Spleen (tissue), 13 donors: ENCODE measurements at places on chromosomes 7 and 10. TPM values are rescaled to one million over a fixed set of nuclear protein-coding genes. Genes with fewer than 3 reads are reported as not detected.

GRCh38 chr7:100407285-100408180 lies 21.0 kb downstream of the ZCWPW1 start:
- H3K27ac ChIP-seq = no peak overlapping the region
- DNase-seq = no peak
- peaks cover 7% of the 10 kb centered on the region for H3K36me3 ChIP-seq
- peaks cover 19% of the 10 kb centered on the region for H3K4me1 ChIP-seq

GRCh38 chr10:86401588-86402282 lies 35.1 kb upstream of the GRID1 start:
- H3K4me3 ChIP-seq = peak overlapping the region; percentile 66
- H3K27me3 ChIP-seq = peaks cover 17% of the 10 kb centered on the region
- no peak for DNase-seq
- no peak overlapping the region for H3K27ac ChIP-seq

DNA sequence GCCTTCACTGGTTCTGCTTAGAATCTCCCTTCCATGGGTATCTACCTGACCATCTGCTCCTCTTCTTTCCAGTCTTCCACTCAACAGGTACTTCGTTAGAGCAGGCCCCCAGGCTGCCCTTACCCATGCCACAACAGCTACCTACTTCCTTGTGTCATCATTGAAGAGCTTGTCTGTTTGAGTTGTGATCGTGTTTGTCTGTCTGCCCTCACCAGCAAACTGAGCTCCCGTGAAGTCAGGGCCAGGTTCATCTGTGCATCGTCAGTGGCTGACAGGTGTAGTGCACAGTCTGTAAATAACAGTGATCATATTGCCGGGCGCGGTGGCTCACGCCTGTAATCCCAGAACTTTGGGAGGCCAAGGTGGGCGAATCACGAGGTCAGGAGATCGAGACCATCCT lies 5.0 kb downstream of the NIPSNAP2 start:
- H3K27me3 ChIP-seq = no peaks in the 10 kb centered on the region
- H3K27ac ChIP-seq = no peak overlapping the region
- no peak for DNase-seq
- H3K4me1 ChIP-seq = peaks cover 11% of the 10 kb centered on the region

DNA sequence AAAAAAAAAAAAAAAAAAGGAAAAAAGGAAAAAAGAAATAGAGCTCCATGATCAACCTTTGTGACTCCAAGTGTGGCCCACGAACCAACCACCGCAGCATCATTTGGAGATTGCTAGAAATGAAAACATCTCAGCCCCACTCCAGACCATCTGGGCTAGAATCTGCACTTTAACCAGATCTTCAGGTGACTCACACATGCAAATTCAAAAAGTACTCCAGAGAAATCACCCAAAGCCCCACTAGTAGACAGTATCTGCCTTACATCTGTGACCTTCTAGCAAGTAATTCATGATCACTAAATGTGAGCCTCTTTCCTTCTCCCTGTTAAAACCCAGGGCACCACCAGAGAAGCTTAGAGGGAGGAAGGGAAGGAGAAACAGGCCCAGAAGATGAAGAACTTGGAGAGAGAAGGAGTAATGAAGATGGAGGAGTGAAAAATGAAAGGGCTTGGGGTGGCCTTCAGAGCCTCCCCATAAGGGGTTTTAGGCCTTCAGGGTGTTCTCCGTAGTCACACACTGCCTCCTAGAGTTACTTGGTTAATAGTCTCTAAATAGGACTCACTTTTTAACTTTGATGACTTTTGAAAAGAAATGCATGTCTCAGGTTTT lies 94.0 kb downstream of the SLC37A3 start:
- no peak overlapping the region for H3K4me3 ChIP-seq
- H3K27ac ChIP-seq = peak overlapping the region; percentile 85
- peaks cover 6% of the 10 kb centered on the region for H3K4me1 ChIP-seq
- no peaks in the 10 kb centered on the region for H3K27me3 ChIP-seq

DNA sequence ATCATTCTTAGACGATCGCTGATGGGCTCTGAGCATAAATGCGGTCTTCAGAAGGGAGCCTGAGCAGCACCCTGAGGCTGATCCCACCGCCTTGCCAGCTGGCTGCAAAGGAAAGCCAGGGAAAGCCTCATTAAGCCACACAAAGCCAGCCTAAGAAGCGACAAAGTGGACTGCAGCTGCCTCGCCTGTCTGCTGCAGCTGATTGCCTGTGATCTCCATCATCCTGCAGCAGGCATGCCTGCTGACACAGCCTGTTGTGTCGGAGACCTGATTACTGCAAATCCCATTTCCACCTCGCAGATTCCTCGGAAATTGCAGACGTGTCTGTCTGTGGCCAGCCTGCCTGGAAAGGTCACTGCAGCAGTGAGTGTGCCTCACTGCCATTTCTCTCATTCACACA lies 1087.0 kb upstream of the AUTS2 start:
- no peak overlapping the region for H3K4me3 ChIP-seq
- no peaks in the 10 kb centered on the region for H3K4me1 ChIP-seq
- H3K27ac ChIP-seq = no peak overlapping the region
- no peaks in the 10 kb centered on the region for H3K27me3 ChIP-seq
- DNase-seq = no peak
- no peaks in the 10 kb centered on the region for H3K36me3 ChIP-seq

GRCh38 chr7:84389242-84389641 lies 194.7 kb upstream of the SEMA3A start:
- no peak overlapping the region for H3K4me3 ChIP-seq
- no peaks in the 10 kb centered on the region for H3K4me1 ChIP-seq
- H3K27ac ChIP-seq = no peak overlapping the region
- no peaks in the 10 kb centered on the region for H3K27me3 ChIP-seq

DNA sequence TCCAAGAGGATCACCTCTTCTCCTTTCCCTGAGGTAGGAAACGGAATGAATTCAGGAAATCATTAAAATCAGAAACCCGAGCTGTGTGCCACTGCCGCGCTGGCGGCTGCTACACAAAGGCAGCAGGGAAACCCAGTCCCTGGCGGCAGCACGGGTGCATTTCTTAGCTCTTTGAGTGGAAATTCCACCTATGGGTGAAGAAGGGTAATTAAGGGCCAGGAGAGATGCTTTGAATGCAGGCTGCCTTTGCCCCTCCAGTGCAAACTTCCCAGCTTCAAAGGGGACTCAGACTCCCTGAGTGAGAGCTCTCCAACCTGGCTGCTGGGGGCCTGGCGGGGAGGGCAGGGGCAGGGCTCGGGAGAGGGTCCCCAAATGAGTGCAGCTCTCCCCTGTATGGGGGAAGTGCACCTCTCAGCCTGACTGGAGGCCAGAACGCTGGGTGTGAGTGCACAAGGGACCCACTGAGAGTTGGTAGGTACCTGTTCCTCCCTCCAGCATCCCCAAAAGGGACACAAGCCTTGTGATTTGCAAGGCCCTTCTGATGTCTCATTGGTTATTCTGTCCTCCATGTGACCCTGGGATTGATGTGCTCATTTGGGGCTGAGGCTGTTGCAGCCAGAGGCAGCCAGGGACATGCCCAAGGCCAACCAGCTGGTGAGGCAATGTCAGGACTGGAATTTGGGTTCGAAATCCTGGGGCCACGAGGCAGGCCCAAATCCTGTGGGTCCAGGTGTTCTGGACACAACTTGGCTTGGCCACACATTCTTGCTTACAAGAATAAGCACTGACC lies 16.3 kb upstream of the ZMIZ1 start:
- H3K36me3 ChIP-seq = no peaks in the 10 kb centered on the region
- peaks cover 48% of the 10 kb centered on the region for H3K4me1 ChIP-seq
- H3K27ac ChIP-seq = no peak overlapping the region
- H3K4me3 ChIP-seq = no peak overlapping the region

DNA sequence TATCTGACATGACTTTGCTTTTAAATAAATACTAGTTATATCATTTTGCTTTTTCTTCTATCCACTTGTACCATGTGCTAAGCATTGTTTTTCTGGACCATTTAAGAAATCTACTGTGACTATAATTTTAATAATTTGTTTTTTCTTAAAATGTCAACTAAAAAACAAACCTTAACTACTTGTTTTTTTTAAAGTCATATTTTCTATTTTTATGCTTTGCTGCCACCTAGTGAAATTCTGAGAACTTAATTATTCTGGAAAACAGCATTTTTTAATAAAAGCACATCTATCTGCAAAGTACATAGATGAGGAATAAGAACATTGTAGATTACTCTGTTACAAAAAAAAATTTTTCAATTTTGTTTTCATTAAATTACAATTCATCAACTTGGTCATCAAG lies 47.4 kb downstream of the ORC5 start:
- no peak for DNase-seq
- H3K27me3 ChIP-seq = no peaks in the 10 kb centered on the region
- no peaks in the 10 kb centered on the region for H3K4me1 ChIP-seq
- no peak overlapping the region for H3K4me3 ChIP-seq

DNA sequence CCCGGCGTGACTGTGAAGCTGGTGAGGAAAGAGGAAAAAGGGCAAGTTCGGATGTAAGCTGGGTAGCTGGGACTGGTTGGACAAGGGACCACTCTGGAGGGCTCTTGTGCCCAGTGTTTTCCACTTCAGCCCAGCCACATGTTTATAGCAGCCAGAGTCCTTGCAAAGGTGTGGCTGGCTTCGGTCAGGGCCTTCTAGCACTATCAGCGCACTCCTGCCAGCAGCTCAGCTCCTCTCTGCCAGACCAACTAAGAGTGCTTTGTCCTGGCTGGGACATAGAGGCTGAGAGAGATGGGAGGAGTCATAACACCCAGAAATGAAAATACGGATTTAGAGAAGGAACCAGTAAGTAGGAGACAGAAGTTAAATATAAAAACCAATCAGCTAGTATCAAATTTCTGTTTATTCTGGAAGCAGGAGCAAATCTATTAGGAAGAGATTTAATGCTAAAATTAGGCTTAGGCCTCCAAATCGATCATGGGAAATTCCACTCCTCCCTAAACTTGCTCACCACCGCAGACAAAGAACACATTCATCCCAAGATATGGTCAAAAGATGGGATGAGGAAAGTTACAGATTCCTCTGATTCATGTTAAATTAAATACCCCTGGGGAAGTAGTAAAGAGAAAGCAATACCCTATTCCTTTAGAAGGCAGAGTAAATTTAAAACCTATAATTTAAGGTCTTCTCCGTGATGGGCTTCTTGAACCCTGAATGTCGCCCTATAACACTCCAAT lies 135.0 kb downstream of the RALA start:
- H3K4me1 ChIP-seq = no peaks in the 10 kb centered on the region
- H3K4me3 ChIP-seq = no peak overlapping the region
- no peak for DNase-seq
- H3K36me3 ChIP-seq = no peaks in the 10 kb centered on the region
- H3K27ac ChIP-seq = no peak overlapping the region
- H3K27me3 ChIP-seq = no peaks in the 10 kb centered on the region

GRCh38 chr10:17687117-17687831 lies 43.3 kb downstream of the STAM start:
- no peaks in the 10 kb centered on the region for H3K36me3 ChIP-seq
- H3K27ac ChIP-seq = no peak overlapping the region
- H3K4me3 ChIP-seq = no peak overlapping the region
- H3K27me3 ChIP-seq = no peaks in the 10 kb centered on the region
- H3K4me1 ChIP-seq = peaks cover 6% of the 10 kb centered on the region

GRCh38 chr7:146232604-146233003 lies 116.0 kb downstream of the CNTNAP2 start:
- H3K27ac ChIP-seq = no peak overlapping the region
- no peak overlapping the region for H3K4me3 ChIP-seq
- DNase-seq = no peak
- H3K36me3 ChIP-seq = no peaks in the 10 kb centered on the region

GRCh38 chr10:45443101-45444009 lies 69.3 kb downstream of the ALOX5 start:
- no peaks in the 10 kb centered on the region for H3K27me3 ChIP-seq
- no peak for DNase-seq
- H3K4me1 ChIP-seq = no peaks in the 10 kb centered on the region
- no peak overlapping the region for H3K27ac ChIP-seq
- no peaks in the 10 kb centered on the region for H3K36me3 ChIP-seq
- no peak overlapping the region for H3K4me3 ChIP-seq

GRCh38 chr10:26485150-26485941 lies 47.2 kb downstream of the APBB1IP start:
- H3K4me3 ChIP-seq = no peak overlapping the region
- H3K36me3 ChIP-seq = no peaks in the 10 kb centered on the region
- peaks cover 27% of the 10 kb centered on the region for H3K4me1 ChIP-seq
- no peaks in the 10 kb centered on the region for H3K27me3 ChIP-seq
- no peak for DNase-seq

DNA sequence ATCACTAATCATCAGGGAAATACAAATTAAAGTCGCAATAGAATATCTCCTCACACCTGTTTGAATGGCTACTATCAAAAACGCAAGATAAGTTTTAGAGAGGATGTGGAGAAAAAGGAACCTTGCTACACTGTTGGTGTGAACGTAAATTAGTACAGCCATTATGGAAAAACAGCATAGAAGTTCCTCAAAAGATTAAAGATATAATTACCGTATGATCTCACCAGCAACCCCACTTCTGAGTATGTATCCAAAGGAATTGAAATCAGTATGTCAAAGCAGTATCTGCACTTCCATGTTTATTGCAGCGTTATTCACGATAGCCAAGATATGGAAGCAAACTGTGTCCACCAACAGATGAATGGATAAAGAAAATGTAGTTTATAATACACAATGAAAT lies 164.4 kb downstream of the ZNF365 start:
- H3K36me3 ChIP-seq = no peaks in the 10 kb centered on the region
- H3K27me3 ChIP-seq = no peaks in the 10 kb centered on the region
- no peak overlapping the region for H3K4me3 ChIP-seq
- peaks cover 15% of the 10 kb centered on the region for H3K4me1 ChIP-seq

DNA sequence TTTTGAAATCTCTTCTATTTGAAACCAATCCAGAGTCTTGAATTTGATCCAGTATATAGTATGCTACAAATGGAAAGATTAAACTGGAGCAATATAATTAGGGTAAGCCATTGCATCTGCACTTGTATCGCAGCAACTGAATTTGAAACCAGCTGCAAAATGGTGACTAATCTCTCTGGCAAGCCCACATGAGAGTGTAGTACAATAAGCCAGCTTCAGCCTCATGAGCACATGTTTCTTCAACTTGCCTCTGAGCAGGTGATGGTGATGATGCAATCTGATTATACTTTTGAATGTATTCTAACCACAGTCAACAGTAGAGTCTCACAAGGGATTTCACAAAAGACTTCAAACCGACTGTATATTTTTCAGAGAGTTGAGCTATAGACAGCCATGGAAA lies 829 bp upstream of the RPA3 start:
- no peak overlapping the region for H3K4me3 ChIP-seq
- DNase-seq = no peak
- no peaks in the 10 kb centered on the region for H3K4me1 ChIP-seq
- no peaks in the 10 kb centered on the region for H3K27me3 ChIP-seq
- H3K36me3 ChIP-seq = no peaks in the 10 kb centered on the region
- no peak overlapping the region for H3K27ac ChIP-seq

The CFAP46 gene
- 0.08 TPM for polyA plus RNA-seq

The MKI67 gene
- 1.7 TPM for polyA plus RNA-seq

The SEC61G gene
- 149 TPM for polyA plus RNA-seq

The SLC13A1 gene
- polyA plus RNA-seq = not detected

The PRSS37 gene
- not detected for polyA plus RNA-seq

The ARHGAP22 gene
- 1.9 TPM for polyA plus RNA-seq

The LEP gene
- polyA plus RNA-seq = 0.21 TPM

The CNPY1 gene
- polyA plus RNA-seq = not detected

The HTR5A gene
- not detected for polyA plus RNA-seq

The CPXM2 gene
- 3.7 TPM for polyA plus RNA-seq

The PPP1R17 gene
- 0.35 TPM for polyA plus RNA-seq

The CALHM3 gene
- polyA plus RNA-seq = not detected

The TMEM229A gene
- not detected for polyA plus RNA-seq

The AS3MT gene
- 16.6 TPM for polyA plus RNA-seq

The MRPS24 gene
- polyA plus RNA-seq = 121 TPM
